ACHN (cell line): ENCODE measurements at places on chromosomes 4 and X.

GRCh38 chr4:189036906-189037305 lies 897.7 kb downstream of the TRIML1 start:
- no peak for DNase-seq

DNA sequence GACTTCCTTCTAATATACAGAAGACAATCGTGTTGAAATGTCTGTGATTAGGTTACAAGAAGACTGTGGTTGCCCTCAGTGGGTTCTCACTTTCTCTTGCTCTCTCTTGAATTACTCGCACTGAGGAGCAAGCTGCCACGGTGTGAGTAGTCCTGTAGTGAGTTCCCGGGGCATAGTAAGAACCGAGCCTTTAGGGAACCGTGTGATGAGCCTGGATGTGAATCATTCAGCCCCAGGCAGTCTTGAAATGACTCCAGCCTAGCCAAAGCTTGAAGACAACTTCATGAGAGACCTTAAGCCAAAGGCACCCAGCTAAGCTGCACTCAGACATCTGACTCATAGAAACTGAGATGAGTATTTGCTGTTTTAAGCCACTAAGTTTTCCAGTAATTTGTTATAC lies 292.7 kb downstream of the SPOCK3 start:
- no peak for DNase-seq

- DNase-seq, result no peak
Measured at GRCh38 chr4:61320154-61320553, 120.0 kb downstream of the ADGRL3 start.

DNA sequence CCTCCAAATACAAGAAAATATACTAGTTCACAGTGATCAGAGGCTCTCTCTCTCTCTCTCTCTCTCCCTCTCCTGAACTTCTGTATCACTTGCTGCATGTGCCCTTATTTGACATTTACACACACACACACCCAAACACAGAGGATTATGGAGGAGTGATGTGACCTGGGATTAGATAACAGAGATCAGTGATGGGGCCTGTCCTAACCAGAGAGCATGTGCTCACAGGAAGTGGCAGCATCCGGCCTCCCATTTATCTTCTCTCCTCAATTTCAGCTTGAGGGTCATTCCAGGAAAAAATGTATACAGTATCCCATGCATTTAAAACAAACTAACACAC lies 143.0 kb downstream of the TSPAN5 start:
- no peak for DNase-seq

DNA sequence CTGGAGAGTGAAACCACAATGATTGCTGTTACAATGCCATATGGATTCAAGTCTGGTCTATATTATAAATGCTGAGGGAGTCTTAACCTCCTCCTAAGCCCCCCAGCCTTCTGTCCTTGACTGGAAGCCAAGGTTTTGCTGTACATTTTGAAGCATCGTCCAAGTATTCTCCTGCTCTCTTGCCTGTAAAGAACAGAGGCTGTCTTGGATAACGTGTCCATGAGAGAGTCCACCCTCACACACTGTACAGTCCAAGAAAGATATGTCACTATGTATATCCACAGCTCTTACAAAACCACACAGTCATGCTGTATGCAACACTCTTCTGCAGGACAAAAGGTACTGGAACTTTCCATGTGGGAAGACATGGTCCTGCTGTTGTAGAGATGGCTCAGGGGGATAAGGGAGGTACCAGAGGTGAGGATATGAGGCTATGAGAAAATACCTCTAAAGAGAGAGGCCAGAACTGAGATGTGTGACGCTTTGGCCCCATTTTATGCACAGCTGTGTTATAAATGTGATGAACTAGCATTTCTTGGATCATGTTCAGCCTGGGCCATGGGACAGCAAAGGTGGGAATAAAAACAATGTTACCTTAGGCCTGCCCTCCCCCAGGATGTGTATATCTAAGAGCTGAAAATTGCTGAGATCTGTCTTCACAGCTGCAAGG lies 678.6 kb downstream of the IQCM start:
- no peak for DNase-seq

- DNase-seq, result no peak
Measured at GRCh38 chrX:39399387-39399786, 598.1 kb downstream of the MID1IP1 start.

DNA sequence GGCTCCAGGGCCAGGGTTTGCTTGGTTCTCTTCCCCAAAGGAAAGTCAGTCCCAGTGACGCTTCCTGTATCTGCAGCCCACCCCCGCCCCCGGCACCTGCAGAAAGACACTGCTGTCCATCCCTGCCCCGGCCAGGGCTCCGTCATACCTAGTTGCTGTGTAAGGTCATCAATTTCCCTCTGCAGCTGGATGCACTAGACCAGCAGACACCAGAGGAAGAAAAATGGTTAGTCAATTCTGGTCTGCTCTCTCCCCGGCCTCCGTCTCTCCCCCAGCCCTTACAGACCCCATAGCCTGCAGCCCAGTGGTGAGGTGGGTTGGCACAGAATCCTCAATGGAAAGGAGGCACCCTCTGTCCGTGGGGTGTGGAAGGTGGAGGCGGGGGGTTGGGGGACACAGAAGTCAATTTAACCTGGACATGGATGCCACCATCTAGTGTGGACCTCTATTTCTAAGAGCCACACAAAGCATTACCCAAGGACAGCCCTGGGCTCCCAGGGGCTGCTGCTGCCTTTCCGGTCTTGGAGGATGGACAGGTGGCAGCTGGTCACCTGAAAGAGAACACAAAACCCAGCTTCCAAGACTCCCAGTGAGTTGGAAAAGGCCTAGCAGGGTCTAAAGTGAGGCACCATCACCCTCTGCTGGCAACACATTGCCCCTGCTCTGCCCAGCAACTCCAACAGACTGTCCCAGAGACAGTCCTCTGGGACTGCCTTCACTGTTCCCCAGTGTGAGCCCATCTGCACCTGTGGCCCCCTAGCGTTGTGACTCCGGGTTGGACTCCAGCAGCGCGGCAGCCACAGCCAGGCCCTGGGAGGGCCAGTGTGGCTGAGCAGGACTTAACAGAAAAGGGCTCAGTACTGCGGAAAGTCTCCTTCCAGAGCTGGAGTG lies 40.2 kb upstream of the NHSL2 start:
- peak; percentile 23 for DNase-seq

- DNase-seq, result no peak
Measured at GRCh38 chr4:52931243-52931642, 69.1 kb downstream of the RASL11B start.

DNA sequence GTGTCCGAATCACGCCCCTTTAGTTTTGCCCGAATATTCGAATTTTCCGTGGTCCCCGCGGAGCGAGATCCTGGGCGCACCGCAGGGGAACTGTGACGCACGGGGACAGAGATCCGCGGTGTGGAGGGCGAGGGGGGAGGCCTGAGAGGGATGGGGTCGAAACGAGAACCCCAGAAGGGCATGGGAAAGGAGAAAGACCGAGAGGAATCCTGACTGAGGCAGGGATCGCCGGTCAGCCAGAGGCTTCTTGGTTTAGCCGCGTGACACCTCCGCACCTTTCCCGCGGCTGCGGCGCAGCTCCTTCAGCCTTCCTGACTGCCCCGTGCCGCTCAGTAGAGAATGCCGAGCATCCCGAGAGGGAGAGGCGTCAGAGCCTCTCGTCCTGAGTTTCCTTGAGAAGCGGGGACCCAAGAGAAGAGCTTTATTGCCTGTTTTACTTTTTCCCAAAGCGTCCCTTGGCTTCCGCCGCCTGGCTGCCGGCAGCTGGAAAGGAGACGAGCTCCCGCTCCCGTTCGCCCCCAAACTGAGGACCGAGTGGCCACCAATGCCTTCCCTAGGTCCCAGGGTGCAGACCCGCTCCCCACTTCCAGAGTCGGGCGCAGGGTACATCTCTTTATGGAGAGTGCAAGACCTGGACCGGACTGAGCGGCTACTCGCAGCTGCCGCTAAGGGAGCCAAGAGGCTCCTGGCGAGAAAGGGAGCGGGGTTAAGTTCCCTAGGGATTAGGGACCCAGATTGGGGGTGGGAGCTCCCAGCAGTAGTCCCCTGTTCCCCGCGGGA lies 911 bp upstream of the GPR50 start:
- DNase-seq, result no peak

DNA sequence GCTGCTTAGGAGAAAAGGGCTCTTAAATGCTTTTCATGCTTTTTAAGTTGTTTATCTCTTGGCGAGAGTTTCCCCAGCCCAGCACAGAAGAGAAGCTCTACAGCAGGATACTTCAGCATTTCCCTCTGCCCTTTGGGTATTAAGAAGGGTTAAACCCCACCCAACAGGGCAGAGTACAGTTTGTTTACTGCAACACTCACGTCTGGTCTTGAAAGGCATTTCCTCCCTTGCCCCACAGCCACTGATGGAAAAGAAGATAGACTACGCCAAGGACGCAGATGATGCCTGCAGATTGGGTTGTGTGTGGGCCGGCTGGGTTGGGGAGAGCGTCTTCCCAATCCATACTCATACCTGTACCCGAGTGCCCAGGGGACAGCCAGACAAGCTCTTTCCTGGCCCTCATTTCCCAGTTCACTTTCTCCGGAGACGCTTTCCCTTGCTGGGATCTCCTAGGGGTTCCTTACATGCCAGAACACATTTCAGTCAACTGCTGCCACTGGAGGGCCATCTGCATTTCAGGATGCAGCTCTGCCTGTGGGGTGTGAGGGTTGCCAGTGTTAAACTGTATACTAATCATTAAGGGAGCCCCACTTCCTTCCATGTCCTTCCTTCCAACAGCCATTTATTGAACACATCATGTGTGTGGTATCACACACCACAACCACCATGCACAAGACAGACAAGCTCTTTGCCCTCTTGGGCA lies 96.5 kb upstream of the DHX15 start:
- DNase-seq, result no peak
